ENCODE measurements at places on chromosomes 11 and 22.

- peak; percentile 52 for DNase-seq
Observed at GRCh38 chr22:38504731-38505540, 1.2 kb downstream of the DDX17 start.

- no peak for DNase-seq
Observed at GRCh38 chr11:110713449-110713776, 1.2 kb upstream of the ARHGAP20 start.

- no peak for DNase-seq
Observed at GRCh38 chr22:28002181-28002700, 83.2 kb upstream of the PITPNB start.

GRCh38 chr11:31500560-31500959 is 8.9 kb downstream of the IMMP1L start:
- no peak for DNase-seq

DNA sequence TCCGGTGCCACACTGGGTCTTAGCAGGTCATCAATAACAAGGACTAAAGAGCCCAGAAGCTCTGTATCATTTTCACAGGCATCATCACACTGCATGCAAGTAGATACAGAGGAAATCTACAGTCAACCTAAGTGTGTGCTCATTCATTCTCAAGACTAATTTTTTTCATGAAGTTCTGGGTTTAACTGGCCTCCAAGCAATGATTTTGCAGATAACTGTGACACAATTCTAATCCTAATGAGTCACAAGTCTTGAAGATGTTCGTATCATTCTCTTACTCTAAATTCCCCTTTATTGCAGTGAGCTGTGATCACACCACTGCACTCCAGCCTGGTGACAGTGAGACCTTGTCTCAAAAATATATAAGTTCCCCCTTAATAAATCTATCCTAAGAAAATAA is 2.5 kb downstream of the OR52W1 start:
- no peak for DNase-seq

- DNase-seq = no peak
Observed at GRCh38 chr11:33941637-33942160, 49.8 kb upstream of the LMO2 start.

DNA sequence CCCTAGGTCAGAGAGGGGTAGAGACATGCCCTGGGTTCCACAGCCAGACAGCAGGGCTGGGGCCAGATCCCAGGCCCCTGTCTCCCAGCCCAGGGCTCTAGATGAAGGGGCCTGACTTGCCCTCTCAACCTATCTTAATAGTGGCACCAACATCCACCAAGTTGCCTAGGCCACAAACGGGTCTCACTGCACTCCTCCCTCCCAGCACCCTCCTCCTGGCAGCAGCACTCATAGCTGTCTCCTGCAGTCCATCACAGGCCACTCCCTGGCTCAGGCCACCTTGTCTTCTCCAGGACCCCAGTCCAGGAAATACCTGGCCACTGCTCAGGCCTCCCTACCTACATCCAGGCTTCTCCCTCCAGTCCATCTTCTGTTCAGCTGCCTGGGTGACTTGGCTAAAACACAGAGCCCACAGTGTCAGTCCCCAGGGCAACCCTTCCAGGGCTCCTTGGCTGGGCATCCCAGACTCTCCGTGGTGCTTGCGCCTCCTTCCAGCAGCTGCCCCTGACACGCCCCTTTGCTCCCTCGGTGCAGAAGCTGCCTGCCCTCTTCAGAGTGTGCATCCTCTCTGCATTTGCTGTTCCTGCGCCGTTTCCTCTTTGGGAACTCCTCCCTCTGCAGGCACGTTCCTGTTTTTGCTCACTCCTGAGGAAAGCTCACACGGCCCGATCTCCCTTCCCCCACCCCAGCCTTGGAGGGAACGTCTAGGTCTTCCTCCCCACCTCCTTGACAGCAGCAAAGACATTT is 40.5 kb downstream of the LRRC32 start:
- DNase-seq = no peak

DNA sequence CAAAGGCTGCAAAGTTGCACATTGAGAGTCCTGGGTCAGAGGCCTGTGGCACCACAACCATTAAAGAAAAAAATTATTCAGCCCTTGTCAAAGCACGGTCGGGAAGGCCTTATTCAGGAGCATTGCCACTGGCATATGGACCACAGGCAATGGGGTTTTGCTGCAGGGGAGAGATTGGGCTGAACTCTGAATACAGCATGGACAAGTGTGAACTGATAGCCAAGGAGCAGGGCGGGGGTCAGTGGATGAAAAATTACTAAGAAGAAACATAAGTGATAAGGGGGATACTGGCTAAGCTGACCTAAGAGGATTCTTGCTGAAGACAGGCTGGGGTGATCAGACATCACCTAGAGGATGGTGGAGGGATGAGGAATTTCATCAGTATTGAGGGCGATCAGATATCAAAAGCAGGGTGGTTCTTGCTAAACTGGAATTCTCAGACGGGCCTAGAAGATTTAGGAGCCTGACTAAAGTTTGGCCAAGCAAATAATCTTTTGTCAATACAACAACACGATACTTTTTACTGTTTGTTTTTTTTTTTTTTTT is 3.3 kb upstream of the DGCR8 start:
- DNase-seq = no peak

DNA sequence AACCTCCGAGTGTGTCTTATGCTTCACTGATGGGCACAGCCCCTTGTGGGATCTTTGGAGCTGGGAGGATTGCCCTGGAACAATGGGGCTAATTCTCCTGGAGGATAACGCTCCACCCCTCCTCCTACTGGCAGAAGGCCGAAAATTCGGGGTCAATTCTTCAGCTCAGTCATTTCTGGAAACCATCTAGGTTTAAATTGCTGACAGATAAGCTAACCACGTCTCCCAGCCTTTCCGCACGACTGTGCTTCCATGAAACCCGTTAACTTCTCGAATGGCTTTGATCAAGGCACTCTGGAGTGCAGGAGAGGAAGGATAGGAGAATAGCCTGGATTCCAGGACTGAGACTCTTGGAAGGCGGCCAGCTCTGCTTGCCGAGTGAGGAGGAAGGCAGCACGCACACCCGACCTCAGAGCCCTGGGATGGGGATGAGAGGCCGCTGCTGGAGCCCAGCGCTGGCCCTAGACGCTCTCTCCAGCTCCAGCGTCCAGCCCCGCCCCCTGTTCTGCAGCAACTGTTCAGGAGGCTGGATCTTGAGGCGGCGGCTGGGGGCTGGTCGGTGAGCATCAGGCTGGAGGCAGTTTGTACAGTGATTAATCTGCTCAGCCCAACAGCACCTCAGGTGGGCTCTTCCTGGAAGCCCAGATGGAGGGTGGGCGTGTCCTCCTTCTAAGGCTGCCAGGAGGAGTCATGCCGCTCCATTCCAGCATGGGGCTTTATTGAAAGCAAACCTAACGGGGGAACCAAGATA is 176.7 kb upstream of the NCAM1 start:
- DNase-seq = no peak

DNA sequence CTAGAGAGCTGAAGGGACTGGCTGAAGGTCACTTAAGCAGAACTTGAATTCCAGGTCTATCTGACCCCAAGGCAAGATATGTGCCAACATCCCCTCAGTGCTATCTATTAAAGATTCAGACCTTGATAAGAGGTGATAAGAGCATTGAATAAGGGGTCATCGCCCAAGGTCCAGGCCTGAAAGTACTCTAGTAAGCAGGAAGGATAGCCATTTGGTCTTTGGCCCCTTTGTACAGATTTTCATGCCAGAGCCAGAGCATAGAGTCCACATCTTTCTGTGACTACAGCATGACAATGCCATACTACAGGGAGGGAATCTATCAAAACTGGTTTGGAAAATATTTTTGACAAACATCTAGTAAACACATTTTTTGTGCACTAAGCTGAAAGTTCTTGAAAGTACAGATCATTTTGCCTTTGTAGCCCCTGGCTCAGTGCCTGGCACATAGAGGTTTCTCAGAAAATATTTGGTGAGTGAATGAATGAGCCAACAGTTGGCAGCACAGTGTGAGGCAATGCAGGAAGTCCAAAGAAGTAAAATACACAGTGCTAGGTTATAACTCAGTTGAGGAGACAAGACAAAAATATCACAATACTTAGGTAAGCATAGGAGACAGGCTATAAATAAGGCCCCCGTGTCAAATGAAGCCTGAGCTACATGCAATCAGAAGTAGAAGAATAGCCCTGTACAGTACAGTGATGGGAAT is 15.1 kb upstream of the RRAS2 start:
- DNase-seq = no peak

DNA sequence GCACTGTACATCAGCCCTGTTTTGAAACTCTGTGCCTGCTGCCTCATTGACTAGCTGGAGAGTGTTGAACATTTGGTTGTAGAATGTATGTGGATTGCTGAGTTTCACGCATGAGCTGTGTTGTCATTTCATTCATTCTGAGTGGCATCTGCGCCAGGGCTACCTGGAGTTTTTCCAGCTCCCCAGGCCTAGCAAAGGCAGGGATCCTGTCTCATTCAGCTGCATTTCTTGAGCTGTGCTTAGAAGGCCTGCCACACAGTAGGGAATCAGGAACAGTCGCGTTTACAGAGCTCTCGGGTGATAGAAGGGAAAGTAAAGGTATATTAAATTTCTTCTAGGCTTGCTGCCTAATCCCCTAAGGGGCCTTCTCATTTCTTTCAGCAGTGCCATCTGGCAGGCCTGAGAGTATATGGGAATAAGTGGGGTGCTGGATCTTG is 44.3 kb downstream of the PTPRJ start:
- no peak for DNase-seq

GRCh38 chr11:6319001-6319703 is 1.1 kb downstream of the CAVIN3 start:
- no peak for DNase-seq

- no peak for DNase-seq
Observed at GRCh38 chr11:117900121-117900648, 23.7 kb upstream of the FXYD6 start.

GRCh38 chr11:100734743-100735527 is 47.8 kb downstream of the ARHGAP42 start:
- no peak for DNase-seq

GRCh38 chr11:11985016-11985715 is 23.3 kb downstream of the DKK3 start:
- no peak for DNase-seq

DNA sequence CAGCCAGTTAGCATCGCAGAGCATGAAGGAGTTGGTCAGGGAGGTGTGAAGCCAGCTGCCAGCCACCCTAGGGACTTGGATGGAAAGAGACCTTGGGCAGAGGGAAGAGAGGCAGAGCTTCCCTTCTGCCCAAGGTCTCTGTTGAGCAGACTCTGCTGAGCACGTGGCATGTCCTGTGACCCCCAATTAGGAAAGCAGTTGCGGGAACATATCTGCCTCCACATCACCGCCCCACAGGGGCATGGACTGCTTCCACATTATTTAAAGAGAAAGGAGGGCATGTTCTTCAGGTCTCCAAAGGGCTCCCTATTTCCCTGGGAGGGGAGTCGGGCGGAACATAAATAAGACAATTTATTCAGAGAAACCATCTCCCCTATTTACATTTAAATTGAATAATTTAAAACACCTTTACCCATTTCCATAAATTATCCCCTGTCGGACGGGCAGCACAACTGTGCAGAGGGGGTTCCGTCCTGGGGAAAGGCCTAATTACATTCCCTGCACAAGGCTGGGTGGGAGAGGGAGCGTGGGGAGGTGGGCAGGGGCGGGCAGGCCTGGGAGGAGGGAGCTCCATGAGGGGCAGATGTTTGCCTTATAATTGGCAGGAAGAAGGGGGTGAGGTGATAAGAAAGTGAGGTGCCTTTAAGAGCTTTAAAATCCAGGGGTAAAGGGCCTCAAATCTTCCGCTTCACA is 88.8 kb upstream of the THY1 start:
- no peak for DNase-seq

GRCh38 chr22:35746248-35746647 is 28.6 kb downstream of the APOL5 start:
- DNase-seq = no peak

GRCh38 chr11:94128291-94128745 is 323 bp upstream of the PANX1 start:
- no peak for DNase-seq

DNA sequence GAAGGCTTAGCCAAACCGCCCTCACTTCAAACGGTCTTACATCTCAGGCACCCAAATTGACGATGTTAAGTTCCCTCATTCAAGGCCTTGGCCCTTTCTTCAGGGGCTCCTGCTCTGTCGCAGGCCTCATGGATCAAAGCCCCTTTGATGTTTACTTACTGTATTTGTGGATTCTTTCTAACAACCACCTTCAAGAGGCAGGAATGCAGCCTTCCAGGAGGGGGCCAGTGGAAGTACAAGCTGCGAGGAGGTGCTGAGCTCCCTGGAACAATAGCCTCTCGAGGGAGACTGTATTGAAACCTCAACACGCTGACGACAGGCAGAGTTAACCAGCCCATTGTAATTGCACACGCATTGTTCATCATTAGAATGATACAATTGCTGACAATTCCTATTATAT is 209.1 kb downstream of the ST3GAL4 start:
- no peak for DNase-seq

GRCh38 chr11:68441466-68442230 is 18.9 kb upstream of the PPP6R3 start:
- DNase-seq = no peak

DNA sequence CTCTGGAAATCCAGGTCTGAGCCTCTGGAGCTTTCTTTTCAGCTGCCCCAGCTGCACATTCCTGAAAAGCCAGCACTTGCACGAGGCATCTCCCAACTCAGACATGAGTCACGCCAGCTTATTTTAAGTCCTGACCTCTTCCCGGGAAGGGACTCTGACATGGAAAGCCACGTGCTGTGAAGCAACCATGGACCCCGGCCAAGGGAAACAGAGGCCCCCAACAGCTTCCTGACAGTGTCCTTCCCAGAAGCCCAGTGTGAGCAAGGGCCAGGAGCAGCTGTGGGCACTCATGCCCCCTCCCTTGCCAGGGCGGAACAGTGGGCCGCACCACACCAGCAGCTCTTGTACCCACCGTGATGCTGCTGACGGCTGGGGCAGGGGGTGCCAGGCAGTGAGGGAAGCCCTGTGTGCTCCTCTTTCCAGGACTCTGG is 118.8 kb upstream of the CADM1 start:
- DNase-seq = no peak

DNA sequence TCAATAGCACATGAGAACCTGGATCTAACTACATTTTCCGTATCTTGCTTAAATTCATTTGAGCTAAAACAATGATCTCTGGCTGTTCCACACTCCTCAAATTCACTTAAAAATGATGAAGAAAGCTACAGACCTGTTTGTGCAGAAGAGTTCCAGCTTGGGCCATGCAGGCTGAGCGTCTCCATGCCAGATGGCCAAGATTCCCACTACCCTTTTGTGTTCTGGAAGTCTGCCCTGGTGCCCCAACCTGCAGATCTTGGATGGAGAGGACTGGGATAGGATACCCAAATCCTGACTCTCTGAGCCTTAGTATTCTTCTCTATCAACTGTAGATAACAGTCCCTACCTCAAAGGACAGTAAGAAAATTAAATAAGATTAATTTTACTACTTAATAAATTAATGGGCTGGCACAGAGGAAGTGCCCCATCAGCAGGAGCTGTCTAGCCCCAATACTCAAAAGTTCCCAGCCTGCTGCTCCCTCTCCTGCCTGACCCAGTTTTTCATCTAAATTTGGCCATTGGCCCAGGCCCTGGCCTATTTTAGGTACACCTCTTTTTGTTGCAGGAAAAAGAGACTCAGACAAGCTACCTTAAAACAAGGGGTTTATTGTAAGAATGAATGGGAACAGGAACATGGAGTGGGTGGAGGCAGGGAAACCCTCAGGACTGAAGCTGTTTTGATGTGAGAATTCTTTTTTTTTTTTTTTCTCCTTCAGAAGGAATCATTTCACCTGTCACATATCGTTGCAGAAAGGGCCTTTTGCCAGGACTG is 81.4 kb upstream of the GRK3 start:
- DNase-seq = no peak

- no peak for DNase-seq
Observed at GRCh38 chr11:95977534-95978174, 53.7 kb upstream of the MTMR2 start.

Data from activated CD8-positive, alpha-beta memory T cell treated with anti-CD3 and anti-CD28 coated beads, Interleukin-2, amount 50 U/mL, for 4 hours (primary cell).